Stimulated activated CD8-positive, alpha-beta memory T cell treated with anti-CD3 and anti-CD28 coated beads, Interleukin-2, amount 100 ng/mL, for 1 hour (primary cell): ENCODE measurements at places on chromosomes 4 and X.

DNA sequence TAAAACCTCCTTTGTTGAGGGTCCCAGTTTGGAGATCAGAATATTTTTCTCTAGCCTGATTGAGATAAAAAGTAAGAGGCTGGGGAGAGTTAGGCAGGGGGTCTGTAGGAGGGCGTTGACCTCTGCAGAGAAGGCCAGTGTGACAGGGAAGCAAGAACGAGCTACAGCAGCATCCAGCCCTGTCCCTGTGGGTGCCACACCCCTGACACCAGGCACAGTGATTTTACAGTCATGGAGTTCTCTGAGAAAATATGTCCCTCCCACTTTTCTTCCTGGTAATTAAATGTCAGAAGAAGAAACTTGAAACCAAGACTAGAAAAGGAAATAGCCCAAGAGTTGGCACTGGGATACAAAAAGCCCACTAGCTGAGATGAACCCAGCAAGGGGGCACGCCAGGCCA is 25.0 kb upstream of the HELT start:
- no peak for DNase-seq

DNA sequence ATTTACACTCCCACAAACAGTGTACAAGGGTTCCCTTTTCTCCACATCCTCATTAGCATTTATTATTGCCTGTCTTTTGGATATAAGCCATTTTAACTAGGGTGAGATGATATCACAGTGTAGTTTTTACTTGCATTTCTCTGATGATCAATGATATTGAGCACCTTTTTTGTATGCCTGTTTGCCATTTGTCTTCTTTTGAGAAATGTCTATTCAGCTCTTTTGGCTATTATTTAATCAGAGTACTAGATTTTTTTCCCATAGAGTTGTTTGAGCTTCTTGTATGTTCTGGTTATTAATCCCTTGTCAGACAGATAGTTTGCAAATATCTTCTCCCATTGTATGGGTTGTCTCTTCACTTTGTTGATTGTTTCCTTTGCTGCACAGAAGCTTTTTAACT is 190.6 kb downstream of the MAGEB17 start:
- no peak for DNase-seq

- no peak for DNase-seq
Observed at GRCh38 chr4:11441194-11441556, 12.5 kb upstream of the HS3ST1 start.

DNA sequence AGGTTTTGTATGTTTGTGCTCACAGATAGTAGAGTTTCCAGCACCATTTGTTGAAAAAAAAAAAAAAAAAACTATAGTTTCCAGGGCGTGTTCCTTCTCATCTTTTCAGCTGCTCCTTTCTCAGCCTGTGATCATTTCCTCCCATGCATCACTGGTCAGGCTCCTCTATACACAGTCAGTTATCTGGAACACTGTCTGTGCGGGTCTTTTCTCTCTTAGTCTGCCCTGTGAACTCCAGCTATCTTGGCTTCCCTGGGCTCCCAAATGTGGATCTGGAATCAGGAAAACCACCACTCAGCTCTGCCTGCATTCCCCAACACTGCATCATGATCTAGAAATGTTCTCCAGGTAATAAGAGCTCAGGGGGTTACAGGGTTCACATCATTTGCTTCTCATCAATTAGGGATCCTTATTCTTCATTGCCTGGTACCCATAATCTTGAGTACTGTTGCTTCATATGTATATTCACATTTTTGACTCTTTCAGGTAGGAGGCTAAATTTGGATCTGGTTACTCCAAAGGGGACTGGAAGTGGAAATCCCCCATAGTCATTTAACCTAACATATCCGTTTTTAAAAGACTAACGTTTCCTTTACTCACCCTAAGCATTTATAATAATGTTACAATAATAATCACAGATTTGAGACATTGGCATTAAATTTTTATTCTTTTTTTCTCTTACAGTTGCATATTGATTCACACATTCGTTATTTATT is 221.8 kb upstream of the KLF3 start:
- no peak for DNase-seq

GRCh38 chrX:372856-373640 is 13.7 kb downstream of the PPP2R3B start:
- DNase-seq = no peak

GRCh38 chr4:81527115-81527514 is 55.4 kb upstream of the RASGEF1B start:
- no peak for DNase-seq

DNA sequence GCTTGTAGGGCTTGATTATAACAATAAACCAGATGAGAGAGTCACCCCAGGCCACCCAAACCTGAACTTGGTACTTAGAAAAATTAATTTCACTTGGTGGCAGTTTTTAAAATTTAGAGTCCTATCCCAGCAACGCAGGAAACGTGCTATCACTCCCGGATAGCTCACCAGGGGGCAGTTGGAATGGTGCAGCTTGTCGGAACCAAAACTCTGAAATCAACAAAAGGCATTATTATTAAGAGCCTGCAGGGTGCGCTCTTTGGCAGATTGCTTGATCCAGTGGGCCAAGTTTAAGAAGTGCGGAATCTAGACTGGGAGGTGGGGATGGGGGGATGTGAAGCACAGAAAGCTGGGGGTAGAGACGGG is 2.4 kb downstream of the FRAS1 start:
- no peak for DNase-seq

DNA sequence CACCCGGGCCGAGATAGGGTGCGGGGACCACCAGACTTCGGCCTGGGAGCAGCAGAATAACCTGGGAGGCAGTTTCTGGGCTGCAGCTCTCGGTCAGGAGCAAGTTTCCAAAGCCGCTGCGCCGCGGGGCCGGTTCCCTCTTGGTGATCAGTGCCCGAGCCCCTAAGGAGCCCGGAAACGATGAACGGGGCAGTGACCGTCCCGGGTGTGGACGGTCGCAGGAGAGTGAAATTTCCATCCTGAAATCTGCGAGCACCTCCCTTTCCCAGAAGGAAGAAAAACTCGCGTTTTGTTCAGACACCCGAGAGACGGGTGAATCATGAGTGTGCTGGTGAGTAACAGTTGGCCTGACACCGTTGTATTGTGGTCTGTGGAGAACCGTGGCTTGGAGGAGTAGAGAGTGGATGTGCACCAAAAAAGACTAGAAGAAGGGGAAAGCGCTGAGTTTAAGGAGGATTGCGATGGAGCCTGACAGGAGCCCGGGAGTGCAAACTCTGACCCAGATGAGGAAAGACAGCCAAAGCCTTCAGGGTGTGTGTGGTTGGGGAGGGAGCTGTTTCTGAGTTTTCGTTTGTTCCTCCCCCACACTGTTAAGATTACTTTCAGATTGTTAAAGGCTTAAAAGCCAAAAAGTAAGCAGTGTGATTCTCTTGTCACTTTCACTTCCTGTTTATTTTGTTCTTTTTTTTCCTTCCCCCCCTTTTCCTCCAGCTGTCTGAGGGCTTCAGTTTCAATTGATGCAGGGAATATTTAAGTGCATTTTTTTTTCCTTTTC is 828 bp downstream of the MCUB start:
- DNase-seq = peak; percentile 27

DNA sequence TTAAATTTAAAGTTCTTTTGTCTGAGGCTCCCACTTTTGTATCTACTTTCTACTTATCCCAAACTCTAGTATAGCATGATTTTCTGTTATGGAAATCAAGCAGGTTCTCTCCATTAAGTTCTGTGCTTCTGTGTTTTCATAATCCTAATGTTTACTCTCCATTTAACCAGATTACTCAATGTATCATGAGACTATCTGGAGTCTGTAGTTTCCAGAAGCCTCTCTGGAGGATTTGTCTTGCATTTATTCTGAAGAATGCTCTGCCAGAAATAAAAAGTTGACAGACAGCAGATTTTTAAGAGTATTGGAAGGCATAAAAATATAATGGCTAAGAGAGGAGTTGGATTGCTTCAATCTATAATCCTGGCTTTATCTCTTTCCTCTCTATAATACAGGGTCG is 39.2 kb upstream of the PLS3 start:
- no peak for DNase-seq

- DNase-seq = no peak
Observed at GRCh38 chrX:123847056-123847455, 12.8 kb upstream of the XIAP start.

GRCh38 chr4:169460081-169460480 is 152.3 kb downstream of the NEK1 start:
- no peak for DNase-seq

DNA sequence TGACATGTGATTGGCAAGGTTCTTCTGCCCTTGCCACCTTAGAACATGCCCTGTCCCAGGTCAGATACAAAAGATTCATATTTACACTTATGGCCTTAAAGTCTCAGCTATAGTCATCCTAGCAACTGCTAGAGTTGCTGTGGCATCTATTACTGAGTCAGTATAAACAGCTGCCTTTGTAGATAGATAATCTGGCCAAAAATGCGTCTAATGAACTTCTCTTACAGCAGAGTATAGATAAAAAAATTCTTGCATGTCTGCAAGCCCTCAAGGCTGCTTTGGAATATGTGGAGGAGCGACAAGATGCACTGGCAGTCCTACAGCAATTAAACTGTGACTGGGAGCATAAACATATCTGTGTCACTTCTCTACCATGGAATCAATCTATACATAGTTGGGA is 1209.7 kb upstream of the PABPC4L start:
- no peak for DNase-seq

GRCh38 chr4:118756958-118757357 is 71.8 kb downstream of the METTL14 start:
- DNase-seq = no peak

GRCh38 chrX:74925225-74926088 is at the start of gene NEXMIF:
NEXMIF (minus strand) TSS chrX:74925452.
- no peak for DNase-seq
